ENCODE measurements at places on chromosomes 11 and 22. TPM values are rescaled to one million over a fixed set of nuclear protein-coding genes. Genes with fewer than 3 reads are reported as not detected.

DNA sequence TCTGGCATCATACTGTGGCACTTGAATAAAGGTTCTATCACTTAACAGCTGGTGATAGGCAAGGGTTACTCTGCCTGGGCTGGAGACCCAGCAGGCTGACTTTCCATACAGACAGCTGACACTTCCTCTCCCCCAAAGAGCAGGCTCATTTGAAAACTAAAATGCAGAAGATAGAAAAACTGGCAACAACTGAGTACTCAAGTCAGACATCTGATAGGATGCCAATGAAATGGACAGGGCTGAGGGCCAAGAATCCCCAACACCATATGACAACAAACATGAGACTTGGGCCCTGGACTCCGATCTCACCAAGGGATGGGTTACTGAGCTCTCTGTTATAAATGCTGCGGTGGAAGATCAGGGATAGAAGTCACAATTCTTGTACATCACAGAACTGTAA lies 237.2 kb downstream of the LRRC4C start:
- DNase-seq: no peak

DNA sequence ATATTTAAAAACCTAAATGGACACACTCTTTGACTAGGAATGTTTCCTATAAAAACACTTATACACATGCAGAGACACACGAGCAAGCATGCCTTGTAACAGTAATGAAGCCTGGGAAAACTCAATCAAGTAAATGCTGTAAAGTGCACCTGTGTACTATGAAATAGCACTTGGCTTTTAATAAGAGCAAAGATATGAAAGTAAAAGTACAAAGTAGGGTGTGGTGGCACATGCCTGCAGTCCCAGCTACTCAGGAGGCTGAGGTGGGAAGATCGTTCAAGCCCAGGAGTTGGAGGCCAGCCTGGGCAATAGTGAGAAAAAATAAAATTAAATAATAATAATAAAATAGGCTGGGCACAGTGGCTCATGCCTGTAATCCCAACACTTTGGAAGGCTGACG lies 166.9 kb upstream of the GRK3 start:
- DNase-seq: no peak

- no peak for DNase-seq
Measured at GRCh38 chr11:76806608-76807205, 23.6 kb downstream of the TSKU start.

Gene BARX2
- 41.6 TPM for total RNA-seq

All from Calu3 (cell line).